ENCODE measurements at places on chromosomes 7 and 10.

DNA sequence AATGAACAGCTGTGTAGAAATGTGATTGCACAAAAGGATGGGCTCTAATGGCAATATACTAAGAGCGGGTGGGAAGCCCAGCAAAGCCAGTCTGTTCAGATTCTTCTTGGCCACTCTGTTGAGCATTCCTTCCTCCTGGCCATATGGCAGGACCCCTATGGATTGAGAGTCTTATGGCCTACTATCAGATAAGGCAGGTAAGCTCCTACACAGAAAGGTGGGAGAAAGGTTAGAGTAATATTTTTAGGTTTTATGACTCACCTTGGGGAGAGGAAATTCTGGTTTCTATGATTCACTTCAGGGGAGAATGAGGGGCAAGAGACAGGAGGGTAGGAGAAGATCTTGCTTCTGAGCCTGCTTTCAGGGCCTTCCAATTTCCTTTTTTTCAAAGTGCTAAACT is 15.1 kb upstream of the AKR1B10 start:
- DNase-seq = no peak

GRCh38 chr10:95544783-95545500 is 16.2 kb downstream of the SORBS1 start:
- no peak for DNase-seq

DNA sequence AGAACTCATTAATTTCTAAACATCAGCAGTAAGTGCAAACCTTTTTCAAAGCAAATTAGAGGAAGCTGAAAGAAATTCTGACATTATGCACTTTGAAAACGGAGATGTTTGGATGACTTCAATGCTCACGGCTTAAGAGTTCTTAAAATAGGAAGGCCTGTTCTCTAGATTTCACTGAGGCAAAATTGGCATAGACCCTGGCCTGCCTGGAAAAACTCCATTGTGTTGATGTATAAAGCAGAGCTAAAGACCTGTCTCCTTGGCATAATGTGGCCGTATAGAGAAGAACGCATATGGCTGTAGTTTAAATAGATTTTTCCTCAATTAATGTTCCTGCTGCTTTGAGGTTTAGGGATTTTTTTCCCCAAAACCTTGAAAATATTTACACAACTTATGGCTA is 24.5 kb upstream of the AGMO start:
- DNase-seq = no peak

GRCh38 chr7:23106823-23107663 is 1.5 kb downstream of the KLHL7 start:
- no peak for DNase-seq

- no peak for DNase-seq
These were observed 8.4 kb downstream of the SEM1 start for GRCh38 chr7:96701258-96701657.

DNA sequence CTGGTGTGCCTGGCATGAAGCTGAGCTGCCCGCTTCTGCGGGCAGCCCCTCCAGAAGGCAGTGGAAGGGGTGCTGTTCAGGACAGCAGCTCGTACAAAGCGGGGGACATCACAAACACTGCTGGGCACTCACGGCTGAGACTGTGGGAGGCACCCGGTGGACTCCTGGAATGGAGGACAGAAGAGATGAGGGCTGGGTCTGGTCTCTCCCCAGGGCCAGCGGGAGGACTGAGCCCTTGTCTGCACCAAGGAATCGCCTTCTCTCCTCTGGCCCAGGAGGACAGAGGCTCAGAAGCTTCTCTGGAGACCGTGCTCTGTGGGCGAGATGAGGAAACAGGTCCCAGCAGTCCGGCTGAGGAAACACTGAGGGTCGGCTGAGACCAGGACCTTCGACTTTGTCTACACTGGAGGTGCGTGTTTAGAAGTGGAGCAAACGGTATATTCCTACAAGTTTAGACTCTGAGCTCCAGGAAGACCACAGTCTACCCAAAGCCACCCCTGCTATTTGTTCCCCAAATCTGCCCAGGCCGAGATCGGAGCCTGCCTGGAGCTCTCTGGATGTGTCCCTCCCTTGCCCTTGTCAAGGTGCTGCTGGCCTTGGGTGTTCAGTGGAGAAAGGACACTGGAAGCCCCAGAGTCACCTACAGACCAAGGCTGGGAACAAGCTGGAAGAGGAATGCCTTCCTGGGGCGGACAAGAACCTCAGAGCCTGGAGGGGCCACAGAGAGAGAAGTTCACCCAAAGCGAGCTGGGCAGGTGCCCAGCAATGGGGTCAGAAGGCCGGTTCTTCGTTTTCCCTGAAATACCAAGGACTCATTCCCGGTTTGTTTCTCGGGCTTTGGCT is 12.9 kb upstream of the INPP5A start:
- DNase-seq = no peak

- no peak for DNase-seq
These were observed 15.4 kb downstream of the SEMA3E start for GRCh38 chr7:83633516-83633915.

DNA sequence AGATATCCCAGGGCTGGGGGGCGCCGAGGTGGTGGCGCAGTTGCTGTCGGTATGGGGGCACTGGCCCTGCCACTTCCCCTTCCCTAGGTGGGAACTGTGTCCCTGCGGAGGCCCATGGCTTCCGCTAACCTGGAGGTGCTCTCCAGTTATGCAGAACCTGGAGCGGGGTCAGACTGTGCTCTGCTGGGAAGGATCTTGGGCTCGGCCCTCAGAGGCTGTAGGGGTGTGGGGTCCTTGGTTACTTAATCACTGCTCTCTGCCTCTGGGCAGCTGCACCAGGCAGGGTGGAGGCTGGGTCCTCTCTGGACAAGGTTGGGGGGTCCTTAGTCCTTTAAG is 2.4 kb downstream of the BRI3 start:
- DNase-seq = no peak

DNA sequence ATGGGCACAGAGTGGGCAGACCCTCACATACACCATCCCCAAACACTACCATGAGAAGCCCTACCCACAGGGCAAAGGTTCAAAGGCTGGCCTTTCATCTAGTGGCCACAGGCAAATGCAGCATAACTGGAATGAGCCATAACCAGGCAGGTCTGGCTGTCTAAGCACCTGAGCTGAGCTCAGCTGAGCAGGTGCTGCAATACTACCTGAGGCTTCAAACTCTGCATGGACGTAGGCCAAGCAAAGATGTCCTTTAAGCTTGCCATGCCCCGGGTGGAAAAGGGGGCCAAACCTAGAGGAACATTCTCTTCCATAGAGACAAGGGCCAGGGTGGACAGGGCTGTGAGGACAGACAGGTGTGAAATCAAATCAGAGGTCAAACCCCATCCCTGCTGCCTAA is 65.3 kb upstream of the CAMK2B start:
- DNase-seq = no peak

- DNase-seq = no peak
These were observed 4.2 kb downstream of the CYP2C18 start for GRCh38 chr10:94687625-94688248.

- no peak for DNase-seq
These were observed at the start of gene PNLIPRP2 for GRCh38 chr10:116620423-116621400. TSS of gene PNLIPRP2 (plus strand) at chr10:116620953.

DNA sequence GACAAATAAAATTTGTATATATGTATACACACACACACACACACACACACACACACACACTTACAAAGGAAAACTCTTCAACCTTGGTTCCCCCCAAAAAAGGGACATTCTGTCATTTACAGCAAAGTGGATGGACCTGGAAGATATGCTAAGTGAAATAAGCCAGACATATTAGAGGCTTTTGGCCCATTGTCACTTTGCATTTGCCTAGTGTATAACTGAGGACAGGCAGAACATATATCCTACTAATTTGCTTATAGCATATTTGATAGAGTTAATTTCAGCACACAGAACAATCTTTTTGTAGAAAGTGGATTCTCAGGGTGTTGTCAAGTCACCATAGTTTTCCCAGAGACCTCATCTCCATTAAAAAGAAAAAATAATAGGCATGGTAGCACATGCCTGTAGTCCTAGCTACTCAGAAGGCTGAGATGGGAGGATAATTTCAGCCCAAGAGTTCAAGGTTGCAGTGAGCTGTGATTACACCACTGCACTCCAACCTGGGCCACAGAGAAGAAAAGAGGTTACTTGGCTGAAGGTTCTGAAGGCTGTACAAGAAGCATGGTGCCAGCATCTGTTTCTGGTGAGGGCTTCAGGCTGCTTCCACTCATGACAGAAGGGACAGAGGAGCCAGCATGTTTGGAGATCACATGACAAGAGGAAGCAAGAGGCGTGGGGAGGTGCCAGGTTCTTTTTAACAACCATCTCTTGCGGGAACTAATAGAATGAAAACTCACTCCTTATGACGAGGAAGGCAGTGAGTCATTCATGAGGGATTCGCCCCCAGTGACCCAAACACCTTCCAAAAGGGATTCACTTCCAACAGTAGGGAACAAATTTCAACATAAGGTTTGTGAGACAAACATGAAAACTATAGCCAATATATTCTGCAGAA is 135.6 kb downstream of the TMEM168 start:
- DNase-seq = no peak

- no peak for DNase-seq
These were observed 618.6 kb downstream of the SUGCT start for GRCh38 chr7:40753455-40753854.

GRCh38 chr7:128172151-128172550 is 68.9 kb upstream of the LEP start:
- DNase-seq = no peak

GRCh38 chr7:28999427-28999826 is 41.3 kb upstream of the TRIL start:
- no peak for DNase-seq

DNA sequence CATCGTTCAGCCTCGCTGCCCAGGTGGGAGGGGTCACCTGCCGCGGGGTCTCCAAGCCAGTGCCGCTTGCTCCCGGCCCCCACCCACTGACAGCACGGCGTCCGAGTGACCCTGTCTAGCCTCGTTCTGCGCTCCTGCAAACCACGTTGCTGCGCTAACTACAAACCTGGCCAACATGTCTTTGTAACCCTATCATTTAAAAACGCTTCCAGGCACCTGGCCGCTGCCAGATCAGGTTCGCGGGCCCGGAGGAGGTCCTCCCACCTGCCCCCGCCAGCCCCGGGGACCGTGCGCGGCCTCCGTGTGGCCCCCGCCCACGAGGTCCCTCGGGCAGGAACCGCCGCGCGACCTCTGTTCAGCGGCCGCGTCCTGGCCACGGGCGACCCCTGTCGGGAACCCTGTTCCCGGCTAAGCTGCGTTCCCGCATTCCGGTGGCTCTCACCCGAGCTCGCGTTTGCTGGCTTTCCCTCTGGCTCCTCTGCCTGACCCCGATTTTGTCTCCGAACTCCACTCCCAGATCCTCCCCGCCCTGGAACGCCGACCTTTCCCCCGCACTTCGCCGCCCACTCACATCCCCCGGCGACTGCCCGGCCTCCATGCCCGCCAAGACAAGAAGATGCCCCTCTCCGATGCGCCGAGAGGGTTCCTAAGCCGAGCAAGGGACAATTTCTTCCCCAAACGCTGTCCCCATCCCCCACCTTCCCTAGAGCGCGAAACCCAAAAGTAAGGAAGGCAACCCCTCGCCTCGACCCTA is 2.4 kb downstream of the SFMBT2 start:
- DNase-seq = no peak

All from effector CD8-positive, alpha-beta T cell (primary cell).